ENCODE measurements at places on chromosomes 7 and 10.
A peak's percentile ranks its signal among the peaks of the same experiment; 100 is the strongest.

GRCh38 chr7:81190997-81191768 is 272.3 kb upstream of the SEMA3C start:
- DNase-seq, result peak; percentile 50

DNA sequence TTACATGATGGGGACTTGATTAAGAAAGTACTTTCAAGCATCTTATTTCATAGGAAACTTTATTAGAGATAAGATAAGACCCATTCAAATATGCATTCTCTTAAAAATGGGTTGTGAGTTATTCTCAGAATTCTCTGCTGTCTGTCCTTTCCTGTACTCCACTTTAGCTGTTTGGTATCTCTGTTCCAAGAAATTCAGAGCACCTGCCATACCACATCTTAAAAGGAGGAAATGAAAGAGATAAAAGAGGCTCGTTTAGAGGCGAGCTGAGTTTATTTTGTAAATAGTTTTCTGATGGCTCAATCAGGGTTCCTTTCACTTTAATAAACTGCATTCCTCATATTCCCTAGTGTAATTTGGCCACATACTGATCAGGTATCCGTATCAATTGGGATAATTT is 87.2 kb downstream of the MDFIC start:
- DNase-seq, result no peak

GRCh38 chr7:157020514-157021070 is 10.1 kb upstream of the MNX1 start:
- no peak for DNase-seq

GRCh38 chr10:30185916-30186315 is 126.5 kb upstream of the JCAD start:
- DNase-seq, result peak; percentile 94

GRCh38 chr10:88858491-88858890 is 6.8 kb upstream of the ANKRD22 start:
- DNase-seq, result no peak

DNA sequence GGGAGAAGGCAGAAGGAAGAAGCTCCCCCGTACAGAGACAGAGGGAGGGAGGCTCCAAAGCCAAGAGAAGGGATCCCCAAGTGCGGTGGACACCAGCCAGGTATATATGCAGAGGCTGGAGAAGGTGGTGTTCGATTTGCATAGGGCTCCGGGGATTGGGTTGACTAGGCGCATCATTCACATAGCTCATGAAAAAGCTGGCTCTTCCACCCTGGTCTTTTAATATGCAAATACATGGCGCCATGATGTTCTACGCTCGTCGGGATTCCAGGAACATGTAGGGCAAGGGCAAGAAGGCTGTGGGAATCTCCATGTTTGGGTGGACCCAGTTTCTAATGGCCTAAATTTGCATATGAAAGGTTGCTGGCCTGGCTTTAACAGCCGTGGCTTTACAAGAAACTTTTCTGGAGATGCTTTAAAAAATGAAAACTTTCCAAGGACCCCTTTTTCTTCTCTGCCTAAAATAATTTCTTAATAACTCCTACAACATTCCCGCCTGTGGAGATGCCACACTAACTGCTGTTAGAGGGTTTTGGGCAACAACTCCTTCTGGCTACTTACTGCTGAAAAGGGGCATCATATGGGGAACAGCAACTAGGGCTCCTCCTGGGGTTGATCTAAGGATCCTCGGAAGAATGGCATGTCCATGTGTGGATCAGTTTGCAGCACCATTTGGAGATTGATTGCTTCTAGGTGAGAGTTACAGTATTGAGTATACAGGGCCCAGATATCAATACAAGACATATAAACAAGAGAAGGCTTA is 28.3 kb downstream of the C1GALT1 start:
- no peak for DNase-seq

DNA sequence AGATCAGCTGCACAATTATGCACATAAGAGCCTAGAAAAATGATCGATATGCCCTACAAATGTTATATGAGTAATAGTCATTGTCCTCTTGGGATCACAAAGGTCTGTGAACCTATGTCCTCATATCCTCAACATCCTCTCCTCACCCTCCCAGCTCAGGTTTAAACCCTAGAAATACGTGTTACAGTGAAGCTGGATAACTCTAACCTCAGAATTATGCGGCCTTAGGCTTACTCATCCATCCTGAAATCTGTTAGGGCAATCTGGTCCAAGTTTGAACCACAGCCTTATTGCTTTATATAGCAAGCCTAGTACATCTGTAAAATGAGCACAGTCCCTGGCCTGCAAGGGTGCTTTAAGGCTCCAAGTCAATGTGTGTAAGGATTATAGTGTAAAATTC is 84.2 kb upstream of the FRMD4A start:
- DNase-seq, result peak; percentile 60

Measured in fibroblast of skin of abdomen (primary cell).